ENCODE measurements at places on chromosomes 7 and 10. TPM values are rescaled to one million over a fixed set of nuclear protein-coding genes. Genes with fewer than 3 reads are reported as not detected.

DNA sequence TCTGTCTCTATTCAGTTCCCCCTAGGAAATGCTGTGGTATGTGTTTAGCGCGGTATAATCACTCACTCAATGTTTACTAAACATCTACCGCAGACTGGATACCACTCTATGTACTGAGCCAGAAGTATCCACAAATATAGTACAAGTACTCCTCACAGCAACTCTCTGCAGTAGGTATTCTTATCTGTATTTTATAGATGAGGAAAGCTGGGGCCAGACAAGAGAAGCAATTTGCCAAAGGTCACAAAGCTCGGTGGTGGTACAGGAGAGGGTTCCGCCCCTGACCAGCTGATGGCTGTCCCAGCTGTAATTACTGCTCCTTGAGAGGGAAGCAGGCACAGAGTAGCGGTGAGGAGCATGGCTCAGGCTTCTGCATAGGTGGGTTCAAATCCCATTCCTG lies 184.1 kb downstream of the DOCK4 start:
- peak; percentile 6 for DNase-seq

DNA sequence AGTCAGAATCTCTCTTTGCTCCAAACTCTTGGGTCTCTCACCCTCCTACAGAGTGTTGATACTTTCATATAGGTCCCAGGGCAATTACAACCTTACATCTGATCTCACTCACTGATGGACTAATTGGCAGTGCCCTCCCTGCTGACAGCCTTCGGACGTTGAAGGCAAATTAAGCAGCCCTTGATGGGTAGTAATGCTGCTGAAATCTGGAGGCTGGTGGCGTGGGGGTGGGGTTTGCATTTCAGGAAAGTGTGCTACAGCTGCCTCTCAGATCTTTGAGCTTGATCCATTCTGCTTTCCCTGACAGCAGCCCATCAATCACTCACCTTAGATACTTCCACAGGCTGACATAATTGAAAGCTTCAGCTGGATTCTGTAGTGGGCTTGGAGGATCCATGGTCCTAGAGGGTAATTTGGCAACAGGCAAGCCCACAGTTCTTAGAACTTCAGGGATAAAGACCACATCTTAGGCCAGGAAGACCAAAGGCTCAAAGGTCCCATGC lies 349.1 kb upstream of the PODXL start:
- DNase-seq, result no peak

- no peak for DNase-seq
These were observed 153.6 kb downstream of the CACNB2 start for GRCh38 chr10:18293536-18294510.

DNA sequence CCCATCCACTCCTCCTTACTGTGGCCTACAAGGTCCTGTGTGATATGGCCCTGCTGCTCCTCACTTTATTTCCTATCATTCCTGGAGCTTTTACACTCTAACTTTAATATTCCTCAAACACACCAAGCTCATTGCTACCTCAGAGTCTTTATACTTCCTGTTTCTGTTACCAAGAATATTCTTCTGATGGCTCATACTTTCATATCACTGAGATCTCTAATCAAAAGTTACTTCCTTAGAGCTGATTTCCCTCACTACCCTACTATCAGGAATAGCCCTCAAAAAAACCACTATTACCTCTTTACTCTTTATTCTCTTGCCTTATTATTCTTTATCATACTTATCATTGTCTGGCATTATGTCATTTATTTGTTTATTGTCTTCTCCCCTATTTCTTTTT lies 5.8 kb upstream of the PPP3CB start:
- peak; percentile 20 for DNase-seq

- no peak for DNase-seq
These were observed 14.1 kb downstream of the CFAP46 start for GRCh38 chr10:132928261-132928660.

DNA sequence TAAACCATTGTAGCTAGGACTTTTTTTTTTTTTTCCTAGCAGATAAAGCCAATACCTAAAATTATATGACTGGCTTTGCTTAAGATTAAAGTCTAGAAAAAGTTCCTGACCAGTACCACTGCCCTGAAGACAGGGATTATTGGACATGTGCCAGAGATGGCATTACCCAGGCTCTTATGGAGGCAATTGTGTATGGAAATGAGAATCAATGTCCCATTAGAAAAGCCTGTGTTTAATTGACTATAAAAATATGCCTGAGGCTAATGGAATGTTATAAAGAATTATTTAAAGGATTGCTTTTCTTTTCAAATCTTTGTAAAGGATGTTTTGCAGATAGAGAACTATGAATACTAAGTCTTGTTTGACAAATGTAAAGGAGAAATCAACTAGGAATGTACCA lies 196.7 kb downstream of the ANK3 start:
- DNase-seq, result no peak

DNA sequence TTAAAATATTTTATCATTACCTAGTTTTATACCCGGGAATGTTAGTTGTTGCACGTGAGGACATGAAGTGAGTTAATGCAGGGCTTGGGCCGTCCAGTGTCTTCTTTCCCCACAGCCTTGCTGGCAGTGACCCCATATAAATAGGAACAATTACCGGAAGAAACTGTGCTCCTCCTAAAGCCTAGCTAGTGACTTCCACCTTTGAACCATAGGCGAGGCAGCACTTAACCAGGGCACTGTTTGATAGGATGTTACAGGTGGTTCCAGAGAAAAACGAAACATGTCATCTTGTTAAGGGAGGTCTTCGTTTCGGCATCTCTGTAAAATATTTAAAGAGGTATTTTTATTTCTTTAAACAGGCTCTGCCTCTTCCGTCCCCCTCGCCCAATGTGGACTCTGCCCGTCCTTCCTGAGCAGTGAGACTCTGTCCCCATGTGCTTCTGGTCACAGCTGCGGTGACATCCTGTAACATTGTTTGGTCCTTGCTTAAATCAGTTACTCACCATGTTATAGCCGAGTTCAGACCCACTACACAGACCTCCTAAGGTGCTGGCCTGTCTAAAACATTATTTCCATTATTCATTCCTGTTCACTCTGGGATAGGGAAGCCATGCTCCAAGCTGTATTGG lies 145.6 kb downstream of the MGMT start:
- DNase-seq, result no peak

The MMP21 gene
- total RNA-seq, result not detected

All from IMR-90 (cell line).